ENCODE measurements at places on chromosomes 6 and 20. TPM values are rescaled to one million over a fixed set of nuclear protein-coding genes. Genes with fewer than 3 reads are reported as not detected.
A peak's percentile ranks its signal among the peaks of the same experiment; 100 is the strongest.

Gene SPAG4
- total RNA-seq = 1.9 TPM

Gene BIRC7
- total RNA-seq = not detected

Gene CUTA
- 122 TPM for total RNA-seq

- DNase-seq = no peak
Observed at GRCh38 chr20:21873291-21873690, 167.8 kb downstream of the PAX1 start.

DNA sequence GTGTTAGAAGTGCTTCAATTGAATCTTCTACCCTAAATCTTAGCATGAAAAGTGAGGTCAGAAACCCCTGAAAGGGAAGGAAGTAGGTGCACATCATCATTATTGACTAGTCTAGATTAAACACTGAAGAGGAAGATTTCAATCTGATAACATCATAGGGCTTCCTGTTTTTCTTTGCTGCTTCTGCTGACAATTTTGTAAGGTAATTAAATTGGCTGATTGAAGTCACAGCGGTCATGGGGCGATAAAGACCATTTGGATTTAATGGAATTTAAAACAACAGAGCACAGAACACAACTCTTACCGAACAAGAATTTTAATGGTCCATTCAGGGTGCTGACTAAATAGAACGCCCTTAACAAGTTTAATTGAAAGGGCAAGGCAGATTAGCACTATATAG is 11.3 kb downstream of the GRIK2 start:
- no peak for DNase-seq

DNA sequence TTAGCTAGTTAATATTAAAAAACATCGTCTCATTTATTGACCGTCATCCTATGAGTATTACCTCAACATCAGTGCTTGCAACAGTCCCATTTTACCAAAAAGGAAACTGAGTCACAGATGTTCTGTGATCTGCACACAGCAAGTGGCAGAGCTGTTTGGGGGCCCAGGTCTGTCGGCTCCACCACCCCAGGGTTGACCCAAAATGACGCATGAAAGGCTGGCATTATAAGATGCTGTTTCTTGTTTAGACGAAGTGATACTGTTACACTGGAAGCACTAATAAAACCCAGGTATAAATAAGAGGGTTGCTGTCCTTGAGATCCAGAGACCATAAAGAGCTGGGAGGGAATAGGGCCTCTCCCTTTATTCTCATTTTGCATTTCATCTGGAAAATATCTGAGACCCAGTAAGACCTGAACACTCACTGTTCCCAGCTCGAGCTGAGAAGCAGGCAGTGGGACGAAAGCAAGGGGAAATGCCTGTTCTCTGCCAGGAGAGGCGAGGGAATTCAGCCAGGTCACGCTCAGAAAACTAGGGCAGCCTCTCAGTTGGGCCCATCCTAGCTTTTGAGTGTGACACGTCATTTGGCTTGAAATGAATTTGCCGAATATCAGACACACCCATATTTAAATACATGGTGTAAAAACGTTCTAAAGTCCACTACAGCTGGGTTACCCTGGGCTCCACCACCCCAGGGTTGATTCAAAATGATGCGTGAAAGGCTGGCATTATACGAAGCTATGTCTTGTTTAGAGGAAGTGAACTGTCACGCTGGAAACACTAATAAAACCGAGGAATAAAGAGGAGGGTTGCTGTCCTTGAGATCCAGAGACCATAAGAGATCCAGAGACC is 1.4 kb upstream of the MICAL1 start:
- DNase-seq = peak; percentile 31

GRCh38 chr20:9081423-9081966 is 12.6 kb downstream of the PLCB4 start:
- peak; percentile 28 for DNase-seq

- DNase-seq = no peak
Observed at GRCh38 chr6:129262661-129263060, 379.7 kb downstream of the LAMA2 start.

- no peak for DNase-seq
Observed at GRCh38 chr6:15234068-15234758, 11.7 kb upstream of the JARID2 start.

- no peak for DNase-seq
Observed at GRCh38 chr6:157013649-157014304, 236.6 kb downstream of the ARID1B start.

Gene TFAP2B
- total RNA-seq = not detected

DNA sequence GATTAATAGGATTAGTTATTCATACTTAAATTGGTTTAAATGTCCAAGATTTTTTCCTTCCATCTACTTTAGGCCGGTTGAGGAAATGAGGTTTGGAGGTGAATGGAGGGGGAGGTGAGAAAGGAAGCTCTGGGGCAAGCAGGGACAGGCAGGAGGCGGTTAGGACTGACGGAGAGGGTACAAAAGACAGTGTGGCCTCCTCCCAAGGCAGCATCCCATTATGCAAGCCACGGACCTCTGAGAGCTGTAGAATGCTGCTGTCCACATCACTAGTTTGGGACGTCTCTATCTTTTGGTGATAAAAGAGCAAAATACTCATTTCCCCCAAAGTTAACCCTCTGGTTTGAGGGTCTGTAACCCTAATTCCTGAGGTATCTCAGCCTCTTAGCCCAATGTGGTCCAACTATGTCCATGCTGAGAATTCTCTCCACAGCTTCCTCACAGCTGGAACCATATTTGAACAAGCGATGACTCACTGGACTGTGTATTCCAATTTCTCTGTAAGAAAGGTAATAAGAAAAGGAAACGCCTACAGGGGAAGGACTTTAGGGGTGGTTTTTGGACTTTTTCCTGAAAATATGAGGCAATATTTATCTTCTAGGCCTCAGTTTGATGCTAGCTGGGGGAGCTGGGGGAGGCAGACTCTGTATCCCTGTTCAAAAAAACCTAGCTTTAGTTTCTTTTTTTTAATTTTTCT is 172.2 kb downstream of the TFAP2B start:
- DNase-seq = no peak

All from IMR-90 (cell line).